Activated T-helper 1 cell treated with anti-CD3 and anti-CD28 coated beads, Interleukin-2, amount 50 U/mL, for 16 hours (primary cell): ENCODE measurements at places on chromosomes 6 and 20.

DNA sequence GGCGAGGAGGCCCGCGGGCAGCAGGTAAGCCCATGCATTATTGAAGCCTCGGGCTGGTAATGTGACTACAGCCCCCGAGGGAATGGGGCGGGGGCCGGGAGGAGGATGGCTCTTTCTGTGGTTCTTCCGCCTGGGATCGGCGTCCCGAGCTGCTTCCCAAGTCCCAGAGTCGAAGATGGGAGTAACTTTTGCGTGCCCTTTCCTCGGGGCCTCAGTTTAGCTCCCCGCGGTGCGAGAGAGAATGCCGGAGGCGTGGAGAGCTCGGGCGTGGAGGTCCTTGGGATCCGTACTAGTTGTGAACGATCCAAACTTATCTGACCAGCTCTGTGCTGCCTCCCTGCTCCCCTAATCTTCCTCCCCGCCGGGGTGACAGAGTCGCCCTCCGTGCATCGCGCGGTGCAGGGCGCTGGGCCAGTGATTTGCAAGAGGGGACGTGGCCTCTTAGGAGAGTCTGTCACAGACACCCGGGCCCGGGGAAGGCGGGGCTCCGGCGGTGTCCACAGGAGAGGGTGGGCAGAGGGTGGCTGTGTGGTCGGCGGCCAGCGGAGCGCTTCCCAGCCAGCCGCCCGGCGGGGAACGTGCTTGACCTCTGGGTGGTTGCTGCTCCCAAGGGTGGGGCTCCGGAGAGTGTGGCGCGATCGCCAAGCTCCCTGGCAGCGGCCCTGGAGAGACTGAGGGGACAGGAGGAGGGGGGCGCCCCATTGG lies 815 bp downstream of the UTRN start:
- peak; percentile 11 for DNase-seq

- DNase-seq: peak; percentile 13
Observed at GRCh38 chr6:25962149-25963127, at the start of gene TRIM38. Gene TRIM38 (plus strand): TSS chr6:25962802. CDS start chr6:25966523, 3,721 bp downstream.

DNA sequence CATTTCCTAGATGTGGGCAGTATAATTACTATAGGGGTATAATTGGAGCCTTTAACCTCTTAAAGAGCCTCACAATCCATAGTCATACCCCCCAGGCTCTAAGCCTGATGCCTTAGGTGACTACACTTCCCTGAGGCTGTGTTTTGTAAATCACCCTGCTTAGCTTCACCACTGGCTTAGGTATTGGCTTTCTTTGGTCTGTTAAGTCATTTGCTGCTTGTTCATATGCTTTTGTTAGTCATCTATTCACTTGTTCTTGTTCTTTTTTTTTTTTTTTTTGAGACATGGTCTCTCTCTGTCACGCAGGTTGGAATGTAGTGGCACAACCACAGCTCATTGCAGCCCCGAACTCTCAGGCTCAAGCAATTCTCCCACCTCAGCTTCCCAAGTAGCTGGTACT lies 26.7 kb downstream of the KAT14 start:
- DNase-seq: no peak

DNA sequence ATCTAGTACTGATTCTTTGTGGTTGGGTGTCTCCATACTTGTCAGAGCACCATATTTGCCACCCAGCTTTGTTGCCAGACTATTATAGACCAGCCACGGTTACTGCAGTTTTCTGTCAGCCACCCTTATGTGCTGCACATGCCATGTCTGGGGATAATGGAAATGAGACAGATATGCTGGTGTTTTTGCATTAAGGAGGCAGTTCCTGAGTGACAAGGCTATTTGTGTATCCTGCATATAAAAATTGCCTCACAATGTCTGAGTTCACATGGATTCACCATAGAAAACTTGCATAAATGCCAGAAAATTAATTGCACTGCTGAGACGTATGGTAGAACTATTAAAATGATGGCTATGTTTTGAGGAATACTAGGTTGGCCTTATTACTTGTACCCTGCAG lies 51.8 kb downstream of the NKAIN2 start:
- no peak for DNase-seq

DNA sequence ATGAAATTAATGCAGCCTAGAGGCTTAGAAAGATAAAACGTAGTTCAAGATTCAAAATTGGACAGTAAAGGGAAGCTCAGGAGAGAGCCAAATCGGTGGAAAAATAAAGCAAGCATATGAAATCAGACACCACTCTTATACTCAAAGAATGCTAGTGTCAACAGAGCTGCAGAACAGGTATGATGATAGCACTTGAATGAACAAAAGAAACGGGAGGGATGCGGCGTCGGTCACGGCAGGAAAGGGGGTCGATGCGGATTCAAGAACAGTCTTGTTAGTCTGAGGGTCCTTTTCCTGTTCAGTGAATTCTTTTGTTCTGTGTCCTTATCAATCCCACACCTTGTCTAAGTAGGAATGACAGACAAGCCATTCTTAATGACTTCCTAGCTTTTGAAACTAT lies 114.4 kb downstream of the FOXC1 start:
- DNase-seq: no peak

GRCh38 chr6:39102821-39103136 lies 12.2 kb downstream of the SAYSD1 start:
- no peak for DNase-seq

- DNase-seq: no peak
Observed at GRCh38 chr6:108578595-108579327, 18.0 kb downstream of the FOXO3 start.

- DNase-seq: no peak
Observed at GRCh38 chr6:121764493-121764892, 329.0 kb downstream of the GJA1 start.

DNA sequence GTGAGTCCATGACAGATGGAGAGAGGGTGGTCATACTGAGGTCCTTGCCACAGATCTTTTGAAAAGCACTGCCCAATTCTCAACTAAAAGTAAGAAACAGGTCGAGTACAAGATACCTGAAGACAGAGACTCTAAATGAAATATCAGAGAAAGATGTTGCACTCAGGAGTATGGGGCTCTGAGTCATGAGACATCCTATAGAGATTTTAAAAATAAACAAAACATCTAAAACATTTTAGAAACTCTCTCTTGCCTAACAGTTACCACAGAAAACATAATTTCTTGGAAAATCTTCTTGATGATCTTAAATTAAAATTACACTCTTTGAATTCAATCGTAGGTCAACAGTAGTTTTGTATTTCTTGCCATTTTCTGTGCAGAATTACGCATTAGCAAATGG lies 348.9 kb upstream of the MARCKS start:
- no peak for DNase-seq

GRCh38 chr6:151068761-151069312 lies 170.9 kb upstream of the AKAP12 start:
- no peak for DNase-seq

- DNase-seq: no peak
Observed at GRCh38 chr6:26064619-26065257, 22.5 kb upstream of the HFE start.

- no peak for DNase-seq
Observed at GRCh38 chr6:46378161-46378881, 112.9 kb downstream of the RCAN2 start.

- DNase-seq: no peak
Observed at GRCh38 chr20:10157549-10157948, 61.1 kb upstream of the SNAP25 start.

DNA sequence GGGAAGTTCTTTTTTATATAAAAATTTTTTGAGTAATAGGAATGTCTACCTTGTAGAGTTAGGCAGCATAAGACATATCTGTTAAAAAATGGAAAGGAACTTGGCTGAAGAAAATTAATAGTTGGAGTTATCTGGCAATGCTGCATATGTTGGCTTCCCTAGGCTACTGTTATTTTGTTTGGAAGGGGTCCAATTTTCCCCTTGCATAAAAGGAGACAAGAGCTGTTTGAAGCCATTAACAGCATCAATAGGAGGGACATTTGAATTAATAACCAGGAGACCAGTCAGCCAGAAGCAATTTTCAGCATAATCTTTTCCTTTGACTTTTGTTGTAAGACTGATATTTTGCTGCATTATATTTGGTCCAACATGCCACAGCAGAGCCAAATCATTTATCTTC lies 80.9 kb upstream of the TAB2 start:
- no peak for DNase-seq

- no peak for DNase-seq
Observed at GRCh38 chr20:35344354-35344837, 52.2 kb upstream of the FAM83C start.

- DNase-seq: no peak
Observed at GRCh38 chr6:116060572-116061283, at the start of gene FRK. Gene FRK (minus strand): TSS chr6:116060891. CDS start chr6:116060311, 580 bp downstream.

DNA sequence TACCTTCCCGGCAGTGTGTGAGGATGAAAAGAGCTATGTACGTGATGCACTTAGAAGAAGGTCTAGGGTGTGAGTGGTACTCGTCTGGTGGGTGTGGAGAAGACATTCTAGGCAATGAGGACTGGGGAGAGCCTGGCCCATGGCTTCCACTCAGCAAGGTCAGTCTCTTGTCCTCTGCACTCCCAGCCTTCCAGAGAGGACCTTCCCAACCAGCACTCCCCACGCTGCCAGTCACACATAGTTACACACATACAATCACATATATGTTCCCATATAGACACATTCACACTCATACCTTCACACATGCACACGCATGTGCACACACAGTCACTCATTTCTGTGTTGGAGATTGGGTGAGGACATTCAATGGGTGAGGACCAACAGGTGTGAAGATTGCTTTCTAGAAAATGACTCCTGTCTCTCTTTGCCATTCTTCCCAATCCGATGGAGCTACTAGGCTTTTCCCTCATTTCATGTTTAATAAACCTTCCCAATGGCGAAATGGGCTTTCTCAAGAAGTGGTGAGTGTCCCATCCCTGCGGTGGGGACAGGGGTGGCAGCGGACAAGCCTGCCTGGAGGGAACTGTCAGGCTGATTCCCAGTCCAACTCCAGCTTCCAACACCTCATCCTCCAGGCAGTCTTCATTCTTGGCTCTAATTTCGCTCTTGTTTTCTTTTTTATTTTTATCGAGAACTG lies 30.4 kb downstream of the SRSF3 start:
- DNase-seq: no peak

DNA sequence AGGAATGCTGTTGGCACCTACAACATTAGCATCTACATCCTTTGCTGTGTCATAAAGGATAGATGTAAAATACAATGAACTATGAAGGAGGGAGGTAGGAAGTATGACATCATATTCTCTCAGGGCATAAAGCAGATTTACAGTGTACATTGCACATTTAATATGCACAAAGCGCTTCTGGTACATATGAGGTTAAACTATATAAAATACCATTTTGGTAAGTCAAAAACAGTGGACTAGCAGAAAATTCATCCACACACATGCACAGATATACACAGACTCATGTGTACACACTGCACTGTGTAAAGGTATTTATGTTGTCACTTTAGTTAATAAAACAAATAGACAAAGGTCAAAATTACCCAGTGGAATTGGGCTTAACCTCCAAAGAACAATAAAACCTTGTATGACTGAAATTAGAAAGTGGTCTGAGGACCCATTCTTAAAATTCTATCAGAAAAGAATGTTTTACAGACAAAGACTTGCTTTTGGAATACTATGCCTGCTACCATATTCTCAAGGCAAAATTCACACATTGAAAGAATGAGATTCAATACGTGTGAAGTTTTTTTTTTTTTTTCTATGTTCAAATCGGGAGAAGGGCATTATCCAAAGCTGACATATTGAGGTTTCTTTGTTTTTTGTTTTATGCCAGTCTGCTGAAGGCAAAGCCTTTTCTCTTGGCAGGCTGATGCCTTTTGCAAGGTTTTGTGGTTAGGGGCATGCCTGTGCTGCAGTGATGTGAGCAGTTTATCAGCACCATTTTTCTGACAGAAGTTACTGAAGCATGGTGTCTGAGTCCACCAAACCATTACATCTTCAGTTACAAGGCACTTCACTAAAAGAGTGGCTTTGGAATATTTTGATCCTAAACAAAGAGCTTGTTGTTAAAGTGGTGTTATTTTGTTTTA lies 199.0 kb downstream of the PLCB1 start:
- DNase-seq: no peak

- DNase-seq: no peak
Observed at GRCh38 chr20:60011512-60012507, 53.6 kb downstream of the CDH26 start.

DNA sequence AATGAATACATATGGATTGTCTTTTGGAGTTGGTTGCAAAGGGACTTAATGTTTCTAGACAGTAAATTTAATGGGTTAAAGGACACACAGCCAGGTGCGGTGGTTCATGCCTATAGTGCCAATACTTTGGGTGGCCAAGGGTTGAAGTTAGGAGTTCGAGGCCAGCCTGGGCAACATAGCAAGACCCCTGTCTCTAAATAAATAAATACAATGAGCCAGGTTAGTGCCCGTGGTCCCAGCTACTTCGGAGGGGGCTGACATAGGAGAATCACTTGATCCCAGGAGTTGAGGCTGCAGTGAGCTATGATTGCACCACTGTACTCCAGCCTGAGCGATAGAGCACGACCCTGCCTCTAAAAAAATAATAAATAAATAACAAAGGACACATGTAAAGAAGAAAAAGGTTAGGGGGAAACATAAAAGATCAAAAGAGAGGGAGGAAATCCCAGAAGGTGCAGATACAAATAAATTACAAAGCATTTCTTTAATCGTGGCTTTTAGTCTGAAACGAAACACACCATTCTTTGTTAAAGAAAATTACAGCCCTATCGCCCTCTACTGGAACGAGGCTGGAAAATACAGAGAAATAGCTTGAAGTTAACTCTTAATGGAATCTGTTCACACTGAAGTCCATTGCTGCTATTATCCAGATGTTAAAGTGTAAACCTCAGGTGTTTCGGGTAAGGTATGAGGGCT lies 42.6 kb upstream of the SCML4 start:
- DNase-seq: no peak

DNA sequence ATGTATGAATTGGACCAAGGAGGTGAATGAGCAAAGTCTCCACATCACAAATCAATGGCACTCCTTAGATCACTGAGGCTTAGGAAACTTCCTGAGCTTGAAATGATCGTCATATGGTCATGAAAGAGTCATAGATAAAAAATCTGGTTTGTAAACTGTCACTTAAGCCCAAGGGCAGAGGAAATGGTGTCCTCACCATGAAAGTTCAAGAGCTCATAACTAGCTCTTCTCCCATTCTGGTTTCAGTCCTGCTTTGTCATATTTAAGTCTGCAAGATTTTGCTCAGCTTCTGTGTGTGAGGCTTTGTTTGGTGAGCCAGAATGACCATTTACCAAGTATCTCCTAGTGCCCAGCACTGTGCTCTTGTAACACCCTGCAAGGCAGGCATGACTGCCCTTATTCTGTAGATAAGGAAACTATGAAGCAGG lies 60.5 kb downstream of the GJA10 start:
- no peak for DNase-seq
